Activated gamma-delta T cell (primary cell): ENCODE measurements at places on chromosomes 5 and 9.

- DNase-seq = no peak
Observed at GRCh38 chr5:60232036-60232795, 338.7 kb upstream of the PDE4D start.

GRCh38 chr5:132684922-132685720 is 11.3 kb downstream of the IL4 start:
- no peak for DNase-seq

GRCh38 chr5:142686210-142686734 is 382 bp upstream of the FGF1 start:
- no peak for DNase-seq

DNA sequence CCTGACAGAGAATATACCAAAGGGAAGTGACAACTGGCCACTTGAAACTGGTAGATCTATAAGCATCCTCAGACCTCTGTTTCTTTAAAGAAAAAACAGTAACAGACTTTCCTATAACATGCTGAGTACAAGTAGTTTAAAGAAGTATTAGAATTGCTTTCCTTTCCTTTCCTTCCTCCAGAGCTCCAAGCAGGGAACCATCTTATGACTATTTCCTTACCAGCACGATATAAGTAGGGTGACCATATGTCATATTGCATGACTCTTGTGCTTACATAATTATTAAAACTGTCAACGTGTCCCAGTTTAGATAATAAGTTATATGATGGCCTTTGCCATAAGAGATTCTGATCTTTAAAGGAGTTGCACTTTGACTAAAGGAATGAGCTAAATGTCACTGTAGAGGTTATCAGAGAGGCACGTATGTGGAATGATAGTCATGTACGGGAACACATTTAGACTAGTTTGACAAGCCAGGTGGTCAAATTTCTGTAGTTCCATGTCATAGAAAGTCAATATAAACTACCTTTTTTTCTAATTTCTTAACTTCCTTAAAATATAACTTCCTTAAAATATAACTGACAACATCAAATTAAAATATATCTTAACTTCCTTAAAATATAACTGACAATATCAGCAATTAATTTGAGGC is 212.7 kb upstream of the CD180 start:
- no peak for DNase-seq

GRCh38 chr5:67115817-67116216 is 80.8 kb downstream of the CD180 start:
- no peak for DNase-seq

- no peak for DNase-seq
Observed at GRCh38 chr9:15572200-15572770, 19.4 kb downstream of the CCDC171 start.

GRCh38 chr9:75175395-75175794 is 87.1 kb downstream of the OSTF1 start:
- DNase-seq = no peak

DNA sequence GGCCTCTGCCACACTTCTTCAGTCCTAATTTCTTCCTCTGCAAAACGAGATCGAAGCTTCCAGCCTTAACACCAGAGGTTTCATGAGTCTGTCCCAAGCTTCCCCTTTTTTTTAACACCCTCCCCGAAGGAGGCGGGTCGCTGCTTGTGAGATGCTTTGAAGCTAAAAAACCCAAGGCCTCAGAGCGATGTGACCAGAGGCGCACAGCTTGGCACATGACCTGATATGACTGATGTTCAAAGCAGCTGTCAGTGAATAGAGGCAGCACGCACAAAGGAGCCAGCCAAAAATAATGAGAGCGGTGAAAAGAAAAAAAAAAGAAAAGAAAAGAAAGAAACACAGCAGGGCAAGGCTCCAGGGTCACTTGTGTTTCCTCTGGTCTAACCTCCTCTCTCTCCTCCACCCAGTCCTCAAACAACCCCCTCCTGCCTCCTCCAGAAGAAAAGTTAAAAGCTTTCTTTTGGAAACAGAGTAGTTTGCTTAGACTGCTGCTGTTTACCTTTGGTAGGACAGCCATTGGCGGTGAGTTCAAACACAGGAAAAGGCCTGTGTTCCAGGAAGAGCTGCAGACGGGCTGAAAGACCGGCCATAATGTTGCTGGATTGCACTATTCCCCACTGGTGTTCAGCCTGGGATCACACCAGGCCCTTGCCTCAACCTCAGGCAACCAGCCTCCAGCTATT is 10.9 kb upstream of the ZNF366 start:
- DNase-seq = no peak

DNA sequence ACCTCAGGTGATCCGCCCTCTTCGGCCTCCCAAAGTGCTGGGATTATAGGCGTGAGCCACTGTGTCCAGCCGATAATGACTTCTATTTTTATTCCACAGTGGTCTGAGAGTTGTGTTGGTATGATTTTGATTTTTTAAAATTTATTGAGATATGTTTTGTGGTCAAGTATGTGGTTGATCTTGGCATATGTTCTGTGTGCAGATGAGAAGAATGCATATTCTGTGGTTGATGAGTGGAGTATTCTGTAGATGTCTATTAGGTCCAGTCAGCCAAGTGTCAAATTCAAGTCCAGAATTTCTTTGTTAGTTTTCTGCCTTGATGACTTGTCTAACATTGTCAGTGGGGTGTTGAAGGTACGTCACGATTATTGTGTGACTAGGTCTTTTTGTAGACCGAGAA is 338.2 kb upstream of the TARS1 start:
- no peak for DNase-seq

- DNase-seq = peak; percentile 42
Observed at GRCh38 chr5:95620030-95620869, at the start of gene GPR150. GPR150 (plus strand) TSS chr5:95620087; CDS start chr5:95620276, 189 bp downstream.
